ENCODE measurements at places on chromosomes 13 and 19. TPM values are rescaled to one million over a fixed set of nuclear protein-coding genes. Genes with fewer than 3 reads are reported as not detected.

The C19orf81 gene
- total RNA-seq = 1.6 TPM

The COL5A3 gene
- total RNA-seq = under 0.01 TPM

The ICAM1 gene
- total RNA-seq = 15.3 TPM

The PDX1 gene
- total RNA-seq = not detected

The C19orf12 gene
- total RNA-seq = 15.9 TPM

The ZGLP1 gene
- total RNA-seq = 0.54 TPM

DNA sequence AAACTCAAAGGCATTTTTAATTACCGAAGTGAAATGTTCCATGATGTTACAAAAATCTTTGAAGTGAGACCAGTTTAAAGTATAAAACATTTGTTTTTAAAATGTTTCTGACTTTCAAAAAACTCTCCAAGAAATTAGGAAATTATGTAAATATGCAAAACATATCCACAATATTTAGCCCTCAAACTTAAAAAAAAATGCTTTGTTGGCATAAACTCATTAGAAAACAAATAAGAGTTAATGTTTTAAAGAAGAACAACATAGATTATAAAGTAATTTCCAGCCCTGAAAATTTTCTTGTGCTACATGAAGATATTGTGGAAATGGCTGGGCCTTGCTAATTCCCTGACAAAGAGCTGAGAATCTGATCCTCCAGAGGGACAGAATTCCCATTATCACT lies 199.7 kb upstream of the STARD13 start:
- no peak for DNase-seq

- DNase-seq = no peak
Measured at GRCh38 chr19:33385956-33386355, 12.4 kb downstream of the CEBPG start.

GRCh38 chr13:27578121-27579030 lies 42.0 kb downstream of the LNX2 start:
- no peak for DNase-seq

- no peak for DNase-seq
Measured at GRCh38 chr13:46160065-46160464, 21.9 kb downstream of the LCP1 start.

DNA sequence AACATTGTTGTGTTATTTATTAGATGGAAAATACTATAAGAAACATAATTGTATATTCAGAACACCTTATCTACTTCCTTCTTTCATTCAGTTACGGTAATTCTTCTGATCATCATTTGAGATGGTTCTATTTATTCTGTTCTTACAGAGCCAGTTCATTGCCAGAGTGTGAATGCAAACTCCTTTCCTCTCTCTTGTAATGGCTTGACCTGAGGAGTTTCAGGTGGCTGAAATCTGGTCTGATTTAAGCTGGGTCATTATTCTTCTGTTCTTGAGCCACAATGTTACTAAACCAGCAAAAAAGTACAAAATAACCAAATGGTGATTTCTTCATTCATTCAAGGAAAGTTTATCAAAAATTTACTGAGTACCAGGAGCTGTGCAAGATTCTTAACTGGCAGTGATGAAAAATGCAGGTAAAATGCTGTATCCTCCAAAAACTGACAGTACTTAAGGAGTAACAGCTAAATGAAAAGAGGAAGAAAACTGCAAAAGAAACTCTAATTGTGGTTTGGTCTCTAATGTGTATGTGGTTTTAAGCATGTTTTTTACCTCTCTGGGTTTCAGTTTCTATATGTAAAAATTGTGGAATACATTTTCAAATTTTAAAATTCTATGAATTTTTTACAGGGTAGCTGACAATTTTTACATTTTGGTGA lies 182.4 kb upstream of the UFM1 start:
- peak; percentile 57 for DNase-seq

- DNase-seq = no peak
Measured at GRCh38 chr19:47047272-47047762, 1.1 kb downstream of the TMEM160 start.

- DNase-seq = no peak
Measured at GRCh38 chr13:37640499-37640898, 41.9 kb upstream of the POSTN start.

GRCh38 chr13:39656325-39656677 lies 839 bp downstream of the COG6 start:
- no peak for DNase-seq
